Activated B cell treated with CpG ODN at 0.5 μM for 24 hours (primary cell): ENCODE measurements at places on chromosomes 12 and 14.

DNA sequence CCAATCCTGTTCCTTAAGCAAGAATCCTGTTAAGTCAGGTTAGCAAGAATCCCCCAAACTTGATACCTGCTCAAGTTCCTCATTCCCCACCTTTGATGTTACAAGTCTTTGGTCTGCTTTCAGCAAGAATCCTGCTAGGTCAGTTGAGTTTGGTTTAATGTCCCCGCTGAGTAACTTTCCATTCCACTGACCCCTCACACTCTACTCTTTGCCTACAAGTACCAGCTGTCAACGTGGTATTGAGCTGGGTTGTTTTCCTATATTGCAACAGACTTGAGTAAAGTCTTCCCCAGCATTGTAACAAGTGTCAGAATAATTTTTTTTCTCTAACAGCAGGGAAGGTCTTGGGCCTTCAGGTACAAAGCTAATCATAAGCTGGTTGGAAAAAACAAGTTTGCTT lies 6.3 kb downstream of the PPM1H start:
- DNase-seq: no peak

- DNase-seq: no peak
These were observed 45.8 kb downstream of the NINJ2 start for GRCh38 chr12:617304-617915.

DNA sequence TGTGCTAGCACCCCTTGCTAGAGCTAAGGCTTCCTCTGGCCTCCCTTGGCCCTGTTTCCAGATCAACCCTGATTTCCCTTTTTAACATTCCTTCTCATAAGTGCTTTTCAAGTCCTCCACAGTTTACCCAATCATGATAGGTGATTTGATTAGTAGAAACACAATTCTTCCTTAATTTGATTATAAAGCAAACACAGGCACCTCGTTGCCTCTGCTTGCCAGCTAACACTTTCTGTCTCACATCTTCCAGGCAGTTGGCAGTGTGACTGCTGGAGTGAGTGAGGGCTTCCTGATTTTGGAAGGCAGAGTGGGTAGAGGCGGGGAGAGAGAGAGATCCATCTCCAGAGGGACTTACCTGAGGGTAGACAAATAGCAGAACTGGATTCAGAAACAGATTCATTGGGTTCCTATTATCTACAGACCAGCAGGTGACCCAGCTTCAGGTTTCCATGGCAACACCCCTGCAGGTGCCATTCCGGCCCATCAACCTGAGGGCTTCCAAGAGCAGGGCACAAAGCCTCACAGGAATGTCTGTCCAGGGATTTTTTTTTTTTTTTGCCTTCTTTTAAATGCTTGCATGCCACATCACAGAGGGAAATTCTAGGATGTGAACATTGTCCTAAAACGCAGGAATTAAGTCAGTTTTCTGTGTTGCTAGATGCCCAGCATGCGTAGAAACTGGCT lies 77.7 kb downstream of the PLXNC1 start:
- DNase-seq: no peak

DNA sequence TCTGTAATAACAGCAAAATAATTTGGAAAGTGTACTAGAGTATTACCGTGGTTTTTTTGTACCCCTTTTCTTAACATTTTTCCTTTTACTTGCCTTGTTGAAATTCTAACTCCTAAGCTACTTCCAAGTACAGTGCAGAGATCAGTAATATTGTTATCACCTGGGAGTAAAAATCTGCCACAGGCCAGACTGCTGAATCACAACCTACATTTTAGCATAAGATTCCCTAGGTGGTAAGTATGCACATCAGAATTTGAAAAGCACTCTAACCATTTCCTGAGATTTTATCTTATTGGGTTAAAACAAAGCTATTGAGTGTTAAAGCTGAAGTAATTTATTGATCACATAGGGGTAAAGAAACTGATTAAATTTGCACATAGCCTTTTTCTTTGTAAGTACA lies 55.2 kb upstream of the KCNH3 start:
- DNase-seq: no peak

DNA sequence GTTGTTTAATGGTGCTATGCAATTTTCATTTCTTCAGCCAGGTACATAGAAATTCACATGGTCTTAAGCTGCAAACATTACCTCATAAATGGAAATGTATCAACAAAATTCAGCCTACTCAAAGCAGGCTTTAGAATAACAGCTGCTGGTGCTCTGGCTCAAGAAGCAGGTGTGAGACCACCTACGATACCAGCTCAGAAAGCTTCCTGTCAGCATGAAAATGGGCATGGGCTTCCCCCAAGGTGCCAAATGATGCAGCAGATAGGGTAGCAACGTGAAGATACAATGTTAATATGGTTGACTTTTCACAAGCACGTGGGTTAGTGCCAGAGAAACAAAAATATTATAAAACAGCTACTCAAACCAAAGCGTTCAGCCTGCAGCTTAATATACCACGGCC lies 343.4 kb upstream of the PRICKLE1 start:
- DNase-seq: no peak

DNA sequence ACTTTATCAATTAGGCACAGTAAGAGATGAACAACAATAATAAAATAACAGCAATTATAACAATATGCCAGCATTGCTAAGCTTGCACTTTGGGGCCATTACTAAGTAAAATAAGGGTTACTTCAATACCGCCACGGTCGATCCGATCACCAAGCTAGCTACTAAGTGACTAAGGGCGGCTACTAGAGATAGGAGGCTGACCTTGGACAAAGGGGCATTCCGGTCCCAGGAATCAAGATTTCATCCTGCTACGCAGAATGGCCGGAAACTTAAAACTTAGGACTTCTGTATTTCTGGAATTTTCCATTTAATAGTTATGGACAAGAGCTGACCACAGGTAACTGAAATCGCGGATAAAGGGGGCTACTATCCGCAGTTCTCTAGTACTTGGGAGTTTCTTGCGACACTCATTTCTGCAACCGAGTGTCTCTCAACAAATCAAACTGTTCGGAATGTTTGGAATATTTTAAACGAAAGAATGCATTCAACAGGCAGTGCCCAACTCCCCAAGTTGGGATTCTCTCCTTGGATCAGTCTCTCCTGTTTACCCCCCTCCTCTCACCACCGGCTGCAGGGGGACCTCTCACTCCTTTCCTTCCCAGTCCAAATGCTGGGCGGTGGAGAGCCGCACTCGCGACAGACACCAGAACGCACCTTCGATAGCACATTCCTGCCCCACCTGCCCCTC lies 650 bp downstream of the HEBP1 start:
- DNase-seq: no peak

DNA sequence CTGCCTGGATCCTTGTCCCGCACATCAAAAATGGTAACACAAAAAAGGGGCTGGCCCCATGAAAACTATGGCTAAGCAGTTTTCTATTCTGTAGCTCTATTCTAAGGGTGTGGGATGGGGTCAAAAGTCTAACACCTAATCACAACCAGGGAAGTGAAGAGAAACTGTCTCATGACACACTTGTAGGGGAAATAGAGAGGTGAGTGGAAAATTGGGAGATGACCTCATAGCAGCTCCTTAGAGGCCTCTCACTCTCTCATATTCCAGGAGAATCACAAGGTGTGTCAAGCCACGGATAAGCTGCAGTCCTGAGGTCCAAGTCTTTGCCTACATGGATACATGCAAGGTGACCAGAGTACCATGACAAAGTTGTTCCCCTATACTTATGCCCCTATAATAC lies 10.7 kb downstream of the KLHL28 start:
- no peak for DNase-seq

DNA sequence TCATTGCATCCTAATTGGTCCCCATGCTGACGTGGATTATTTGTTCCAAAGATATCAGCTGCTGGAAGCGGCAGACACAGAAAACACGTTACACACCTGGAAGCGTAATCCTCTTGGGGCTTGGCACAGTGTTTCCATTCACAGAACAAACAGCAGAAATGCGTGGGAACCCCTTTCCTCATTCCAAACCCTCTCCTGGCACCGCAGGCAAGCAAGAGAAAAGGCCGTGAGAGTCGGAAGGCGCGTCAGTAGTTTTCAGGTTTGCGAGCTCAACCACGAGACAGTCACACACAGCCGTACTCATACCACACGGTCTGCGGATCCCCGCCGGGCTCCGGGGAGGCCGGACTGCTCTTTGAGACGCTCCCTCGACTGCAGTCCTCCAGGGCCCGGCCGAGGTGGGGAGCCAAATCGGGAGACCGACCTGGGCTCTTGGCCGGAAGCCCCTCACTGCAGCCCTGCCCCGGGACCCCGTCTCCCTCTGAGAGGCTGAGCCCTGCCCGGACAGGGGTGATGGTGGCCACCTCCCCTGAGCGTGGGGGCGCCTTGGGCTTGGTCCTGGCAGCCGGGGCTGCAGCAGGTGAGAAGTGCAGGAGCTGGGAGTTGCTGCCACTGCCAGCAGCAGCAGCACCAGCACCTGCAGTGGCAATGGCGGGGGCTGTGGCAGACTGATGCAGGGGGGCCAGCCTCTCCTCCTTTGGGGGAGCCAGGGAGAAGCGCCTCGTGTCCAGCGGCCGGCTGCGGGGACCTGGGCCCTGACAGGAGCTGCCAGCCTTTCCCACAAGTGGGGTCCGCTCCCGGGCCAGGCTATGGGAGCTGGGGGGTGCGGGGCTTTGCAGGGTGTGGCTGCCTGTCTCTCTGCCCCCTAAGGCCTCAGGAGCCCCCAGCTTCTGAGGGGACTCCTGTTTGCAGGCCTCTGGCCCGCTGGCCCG lies 28.1 kb upstream of the GPR68 start:
- DNase-seq: no peak

DNA sequence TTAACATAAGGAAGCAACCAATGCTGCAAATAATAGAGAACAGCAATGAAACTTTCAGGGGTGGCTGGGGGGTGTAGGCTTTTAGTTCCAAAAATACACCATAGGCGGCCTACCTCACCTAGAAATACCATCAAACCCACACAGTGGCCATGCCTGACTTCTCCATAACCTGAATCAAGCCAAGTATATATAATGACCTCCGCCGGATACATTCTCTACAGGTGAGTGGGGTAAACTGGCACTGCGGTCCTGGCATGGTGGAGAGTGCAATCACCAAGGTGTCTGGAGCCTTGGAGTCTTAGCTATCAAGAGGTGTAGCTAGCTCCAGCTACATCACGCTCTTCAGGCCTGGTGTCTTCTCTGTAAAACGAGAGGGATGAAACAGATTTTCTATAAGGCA lies 1.2 kb downstream of the ZBTB25 start:
- DNase-seq: no peak

DNA sequence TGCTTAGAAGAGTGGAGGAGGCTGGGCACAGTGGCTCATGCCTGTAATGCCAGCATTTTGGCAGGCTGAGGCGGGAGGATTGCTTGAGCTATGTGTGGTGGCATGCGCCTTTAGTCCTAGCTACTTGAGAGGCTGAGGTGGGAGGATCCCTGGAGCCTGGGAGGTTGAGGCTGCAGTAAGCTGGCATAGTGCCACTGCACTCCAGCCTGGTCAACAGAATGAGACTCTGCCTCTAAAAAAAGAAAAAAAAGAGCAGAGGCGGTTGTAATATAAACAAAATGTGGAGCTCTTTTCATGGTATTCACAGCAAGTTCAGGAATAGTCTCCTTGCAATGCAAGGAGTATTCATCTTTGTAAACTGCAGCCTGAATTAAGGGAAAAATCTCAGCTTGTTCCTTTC lies 27.2 kb downstream of the ARID2 start:
- DNase-seq: no peak

DNA sequence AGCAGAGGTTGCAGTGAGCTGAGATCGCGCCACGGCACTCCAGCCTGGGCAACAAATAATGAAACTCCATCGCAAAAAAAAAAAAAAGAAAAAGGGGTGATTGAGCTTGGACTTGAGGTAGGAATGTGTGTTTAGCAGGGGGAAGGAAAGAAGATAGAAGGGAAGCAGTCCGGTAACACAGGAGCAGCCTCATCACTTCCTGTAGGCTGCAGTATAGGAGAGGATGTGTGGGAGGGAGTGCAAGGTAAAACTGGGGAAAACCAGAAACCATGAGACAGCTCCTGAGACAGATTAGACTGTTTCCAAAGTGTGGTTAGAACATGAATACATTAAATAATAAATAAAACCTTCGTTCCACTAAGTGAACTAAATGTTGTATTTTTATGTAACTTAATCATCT lies 49.2 kb downstream of the FGD4 start:
- no peak for DNase-seq
